Stimulated activated CD4-positive, alpha-beta T cell treated with anti-CD3 and anti-CD28 coated beads, Interleukin-2, amount 100 ng/mL, for 4 hours (primary cell): ENCODE measurements at places on chromosomes 12 and 14.

- DNase-seq: no peak
Measured at GRCh38 chr14:93086441-93087055, 29.2 kb downstream of the ITPK1 start.

- no peak for DNase-seq
Measured at GRCh38 chr14:70702161-70702560, 60.4 kb downstream of the TTC9 start.

- no peak for DNase-seq
Measured at GRCh38 chr12:20398686-20399085, 30.3 kb downstream of the PDE3A start.

- DNase-seq: no peak
Measured at GRCh38 chr12:4032924-4033615, 159.9 kb upstream of the PARP11 start.

DNA sequence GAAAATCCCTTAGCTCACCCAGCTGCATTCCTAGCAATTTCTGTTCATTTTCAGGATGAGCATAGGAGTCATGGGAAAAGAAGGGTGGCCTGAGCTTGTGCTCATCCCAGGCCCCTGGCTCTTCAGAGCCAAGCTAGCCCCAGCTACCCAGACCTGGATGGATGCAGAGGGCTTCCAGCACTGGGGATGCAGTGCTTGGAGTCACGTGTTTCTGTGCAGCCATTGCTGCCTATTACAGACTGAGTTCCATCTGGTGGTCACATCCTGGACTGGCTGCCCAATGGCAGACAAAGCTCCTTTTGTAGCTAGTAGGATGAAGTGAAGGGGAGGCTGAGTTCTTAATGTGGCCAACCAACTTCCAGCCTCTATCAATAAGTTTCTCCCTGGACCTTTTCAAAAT lies 54.2 kb upstream of the JDP2 start:
- DNase-seq: no peak

DNA sequence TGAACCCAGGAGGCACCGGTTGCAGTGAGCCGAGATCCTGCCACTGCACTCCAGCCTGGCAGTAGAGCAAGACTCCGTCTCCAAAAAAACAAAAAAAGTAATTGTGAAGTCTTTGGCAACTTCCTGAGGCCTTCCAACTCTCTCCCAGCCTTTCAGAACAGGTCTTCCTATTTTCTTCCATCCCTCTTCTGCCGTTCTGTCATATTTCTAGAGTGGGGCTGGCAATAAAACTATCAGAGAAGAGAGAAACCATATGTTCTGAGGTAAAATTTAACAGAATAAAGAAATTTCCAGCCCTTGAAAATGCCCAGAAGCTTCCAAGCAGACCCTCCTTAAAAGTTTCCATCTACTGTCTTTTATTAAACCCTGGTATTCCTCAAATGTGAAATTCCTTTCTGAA lies 100.4 kb downstream of the HMGA2 start:
- DNase-seq: no peak

DNA sequence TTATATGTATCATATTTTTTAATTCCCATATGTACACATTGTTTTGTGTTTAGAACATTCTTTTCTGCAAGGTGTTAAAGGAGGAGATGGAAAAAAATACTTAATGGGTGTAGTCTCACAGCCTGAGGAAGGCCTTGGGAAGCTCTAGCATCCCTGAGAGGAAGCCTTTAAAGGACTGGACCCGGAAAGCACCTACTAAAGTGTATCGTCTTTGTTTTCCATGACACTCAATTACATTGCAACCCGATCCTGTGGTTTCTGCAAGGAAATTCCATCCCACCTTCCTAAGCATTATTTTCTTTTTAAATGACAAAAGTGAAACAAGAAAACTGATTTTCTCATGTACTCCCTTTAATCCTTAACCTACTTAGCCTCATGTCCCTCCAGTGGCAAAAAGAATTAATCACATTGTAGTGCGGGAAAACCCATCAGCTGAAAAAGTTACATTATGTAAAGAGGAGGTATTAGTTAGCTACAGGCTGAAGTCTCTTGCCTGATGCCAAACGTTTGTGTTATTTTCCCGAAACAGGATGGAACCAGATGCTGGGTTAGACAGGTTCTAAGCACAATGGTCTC lies 147.8 kb upstream of the CPSF6 start:
- DNase-seq: no peak

DNA sequence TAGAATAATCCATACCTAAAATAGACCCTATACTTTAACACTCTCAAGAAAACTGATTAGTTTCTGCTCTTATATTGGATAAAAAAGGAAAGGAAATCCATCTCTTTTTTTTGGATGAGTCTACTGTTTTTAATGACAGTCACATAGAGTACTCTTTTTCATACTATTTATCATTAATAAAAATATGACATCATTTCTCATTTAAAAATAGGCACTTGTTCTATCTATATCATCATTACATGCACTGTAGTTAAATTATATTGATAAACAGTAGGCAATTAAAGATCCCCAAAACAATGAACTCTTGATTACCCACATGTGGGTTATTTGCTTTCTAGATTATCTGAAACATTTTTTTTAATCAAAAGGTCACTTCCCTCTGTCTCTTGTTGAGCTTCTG lies 338.8 kb downstream of the NELL2 start:
- DNase-seq: no peak

DNA sequence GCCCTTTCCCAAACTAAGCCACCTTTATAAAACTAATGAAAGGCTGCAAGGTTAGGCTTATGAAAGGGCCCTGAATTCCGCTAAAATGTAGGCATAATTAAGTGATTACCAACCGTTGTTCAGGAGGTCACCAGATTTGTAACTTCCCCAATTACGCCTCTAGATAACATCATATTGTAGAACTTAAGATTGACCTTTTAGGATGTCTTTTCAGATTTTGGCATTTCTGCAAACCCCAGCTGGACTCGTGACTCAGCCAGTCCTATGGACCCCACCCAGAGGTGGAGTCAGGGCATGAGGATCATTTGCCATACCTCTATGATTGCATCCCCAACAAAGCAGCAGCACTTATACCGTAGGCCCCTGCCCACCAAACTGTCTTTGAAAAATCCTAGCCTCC lies 3.7 kb upstream of the LPCAT3 start:
- no peak for DNase-seq

GRCh38 chr12:62606654-62607053 lies 140.0 kb downstream of the MON2 start:
- no peak for DNase-seq

GRCh38 chr14:33229269-33229929 lies 290.7 kb downstream of the NPAS3 start:
- no peak for DNase-seq

- no peak for DNase-seq
Measured at GRCh38 chr12:13152281-13152680, 44.2 kb upstream of the EMP1 start.

DNA sequence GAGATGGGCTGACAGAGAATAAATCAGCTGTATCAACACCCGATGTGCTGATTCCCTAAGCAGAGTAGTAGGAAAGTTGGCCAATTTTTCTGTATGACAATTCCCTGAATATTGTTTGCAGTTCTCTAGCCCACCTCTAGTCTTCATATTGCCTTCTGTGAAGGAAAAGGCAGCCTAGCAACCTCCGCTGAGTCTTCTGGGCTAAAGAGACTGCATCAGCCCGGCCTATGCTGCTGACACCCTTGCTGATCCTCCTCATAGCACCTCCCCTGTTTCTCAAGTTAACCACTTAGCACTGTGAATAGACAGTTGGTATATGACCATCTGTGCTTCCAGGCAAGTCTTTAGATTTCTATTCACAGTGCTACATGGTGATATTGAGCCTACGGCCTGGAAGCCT lies 161.1 kb upstream of the EGLN3 start:
- no peak for DNase-seq

- DNase-seq: no peak
Measured at GRCh38 chr12:115404761-115405470, 720.9 kb upstream of the TBX3 start.

DNA sequence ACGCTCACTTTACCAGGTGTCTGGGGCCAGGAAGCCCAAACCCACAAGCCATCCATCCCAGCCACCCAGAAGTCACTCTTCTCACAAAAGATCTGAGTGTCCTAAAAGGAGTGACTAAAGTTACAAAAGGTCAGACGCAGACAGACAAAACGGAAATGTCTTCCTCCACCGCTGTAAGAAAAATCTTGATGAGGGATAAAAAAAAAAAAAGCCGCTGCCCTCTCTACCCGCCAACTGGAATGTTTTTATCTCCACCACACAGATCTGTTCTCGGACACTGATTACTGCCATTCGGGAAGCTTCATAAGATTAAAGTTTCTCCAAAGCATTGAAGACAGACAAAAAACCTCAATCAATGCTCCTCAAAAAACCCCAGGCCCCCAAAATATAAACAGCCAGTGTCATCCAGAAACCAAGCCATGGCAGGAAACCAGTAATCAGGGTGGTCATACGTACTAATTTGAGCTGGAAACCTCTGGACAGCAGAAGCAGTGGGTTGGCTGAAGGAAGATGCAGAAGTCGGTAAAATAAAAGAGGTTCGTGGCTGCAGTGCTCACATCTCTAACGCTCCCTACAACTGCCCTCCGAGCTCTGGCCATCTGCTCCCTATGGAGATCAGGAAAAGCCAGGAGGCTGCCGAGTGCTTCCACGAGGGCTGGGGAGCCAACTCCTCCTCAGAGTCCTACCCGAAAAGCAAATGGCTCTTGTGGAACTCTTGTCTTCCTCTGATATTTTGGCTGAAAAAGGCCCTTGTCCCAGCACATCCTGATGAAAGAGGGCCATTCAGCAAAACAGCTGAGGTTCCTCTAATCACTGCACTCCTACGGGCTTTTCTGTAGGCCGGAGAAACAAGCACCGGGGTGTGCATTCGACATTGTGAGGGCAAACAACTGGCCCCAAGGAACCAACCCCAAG lies 30.3 kb downstream of the SSH1 start:
- DNase-seq: no peak

DNA sequence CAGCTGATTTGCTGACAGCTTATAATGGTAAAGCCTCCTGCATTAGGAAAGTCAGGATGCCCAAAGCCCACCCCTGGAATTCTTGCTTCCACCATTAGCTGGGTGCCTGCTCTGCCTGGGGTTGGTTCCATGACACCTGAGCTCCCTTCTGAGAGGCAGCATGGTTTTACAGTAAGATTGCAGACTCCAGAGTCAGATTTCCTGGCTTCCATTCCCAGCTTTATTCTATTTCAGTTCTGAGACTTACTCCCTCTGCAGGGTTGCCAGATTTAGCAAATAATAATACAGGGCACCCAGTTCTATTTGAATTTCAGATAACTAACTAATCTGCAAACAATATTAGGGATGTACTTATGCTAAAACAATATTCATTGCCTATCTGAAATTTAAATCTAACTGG lies 12.2 kb downstream of the STAB2 start:
- DNase-seq: no peak

GRCh38 chr14:75279153-75279762 lies 630 bp downstream of the FOS start:
- DNase-seq: peak; percentile 46

GRCh38 chr14:67620217-67620785 lies 581 bp downstream of the ARG2 start:
- no peak for DNase-seq

DNA sequence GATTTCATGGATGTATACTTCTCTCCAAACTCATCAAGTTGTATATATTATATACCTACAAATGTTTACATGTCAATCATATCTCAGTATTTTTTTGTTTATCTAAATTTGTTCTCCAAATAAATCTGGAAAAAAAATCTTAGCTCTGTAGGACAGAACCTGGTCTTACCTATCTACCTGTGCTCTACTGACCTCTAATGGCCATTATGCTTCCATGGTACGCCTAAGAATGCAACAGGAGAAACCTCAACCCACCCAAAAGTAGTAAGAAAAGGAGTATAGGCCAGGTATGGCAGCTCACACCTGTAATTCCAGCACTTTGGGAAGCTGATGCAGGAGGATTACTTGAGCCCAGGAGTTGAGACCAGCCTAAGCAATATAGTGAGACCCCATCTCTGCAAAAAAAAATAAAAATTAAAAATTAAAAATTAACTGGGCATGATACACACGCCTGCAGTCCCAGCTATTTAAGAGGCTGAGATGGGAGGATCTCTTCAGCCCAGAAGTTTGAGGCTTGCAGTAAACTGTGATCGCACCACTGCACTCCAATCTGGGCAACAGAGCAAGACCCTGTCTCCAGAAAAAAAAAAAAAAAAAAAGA lies 8.7 kb downstream of the OR11H4 start:
- no peak for DNase-seq

DNA sequence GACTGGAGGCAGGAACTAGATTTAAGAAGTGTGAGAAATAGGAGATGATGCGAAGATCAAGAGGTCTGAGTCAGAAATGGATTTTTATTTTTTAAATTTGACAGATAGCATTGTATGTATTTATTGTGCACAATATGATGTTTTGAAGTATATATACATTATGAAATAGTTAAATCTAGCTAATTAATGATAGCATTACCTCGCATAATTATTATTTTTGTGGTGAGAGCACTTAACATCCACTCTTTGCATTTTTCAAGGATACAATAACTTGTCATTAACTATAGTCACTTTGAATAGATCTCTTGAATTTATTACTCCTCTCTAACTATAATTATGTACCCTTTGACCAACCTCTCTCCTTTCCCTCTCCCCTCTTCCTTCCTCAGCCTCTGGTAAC lies 3.7 kb downstream of the SMOC1 start:
- DNase-seq: no peak

- no peak for DNase-seq
Measured at GRCh38 chr12:64085996-64086395, 136.1 kb downstream of the KICS2 start.

GRCh38 chr14:56023661-56024081 lies 94.5 kb upstream of the PELI2 start:
- no peak for DNase-seq

DNA sequence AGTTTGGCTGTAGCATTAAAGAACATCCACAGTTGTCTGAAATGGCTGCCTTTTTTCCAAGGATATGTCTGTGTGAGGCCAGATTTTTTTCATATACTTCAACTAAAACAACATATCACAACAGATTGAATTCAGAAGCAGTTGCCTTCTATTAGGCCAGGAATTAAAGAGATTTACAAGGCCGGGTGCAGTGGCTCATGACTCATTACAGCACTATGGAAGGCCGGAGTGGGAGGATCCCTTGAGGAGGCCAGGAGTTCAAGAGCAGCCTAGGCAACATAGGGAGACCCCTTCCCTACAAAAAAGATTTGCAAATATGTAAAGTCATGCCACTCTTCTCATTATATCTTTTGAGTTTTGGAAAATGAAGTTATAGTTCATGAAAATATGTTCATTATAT lies 108.6 kb downstream of the KTN1 start:
- no peak for DNase-seq

- DNase-seq: no peak
Measured at GRCh38 chr12:91506452-91506851, 323.8 kb upstream of the DCN start.

DNA sequence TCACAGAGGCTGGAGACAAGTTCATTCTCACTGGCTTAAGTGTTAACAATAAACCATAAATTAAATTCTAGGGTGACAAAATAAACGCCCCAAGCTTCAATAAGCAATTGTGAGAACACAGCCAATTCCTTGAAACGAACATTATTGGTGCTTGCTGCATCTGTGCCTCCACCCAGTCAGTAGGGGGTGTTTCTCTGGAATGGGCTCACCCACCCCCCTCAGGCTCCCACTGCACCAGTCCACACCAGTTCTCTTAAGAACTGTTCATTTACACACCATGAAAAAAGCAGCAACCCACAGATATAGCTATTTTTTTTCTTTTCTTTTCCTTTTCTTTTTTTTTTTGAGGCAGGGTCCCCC lies 34.7 kb downstream of the CDC42BPB start:
- DNase-seq: no peak

- DNase-seq: no peak
Measured at GRCh38 chr12:40892528-40892927, 200.3 kb downstream of the CNTN1 start.
